ENCODE measurements at places on chromosomes 2 and 18.

- no peak for DNase-seq
Measured at GRCh38 chr2:50840341-50841124, 191.4 kb downstream of the NRXN1 start.

GRCh38 chr2:26678035-26678434 is 14.5 kb upstream of the KCNK3 start:
- no peak for DNase-seq

- DNase-seq, result no peak
Measured at GRCh38 chr18:48841381-48842258, 109.1 kb downstream of the SMAD7 start.

GRCh38 chr18:13658436-13659204 is 67.7 kb downstream of the FAM210A start:
- no peak for DNase-seq

- DNase-seq, result peak; percentile 94
Measured at GRCh38 chr2:231673348-231673770, 35.0 kb upstream of the PTMA start.

GRCh38 chr2:175188761-175189160 is 7.3 kb upstream of the ATP5MC3 start:
- DNase-seq, result no peak

GRCh38 chr2:18619091-18619490 is 29.7 kb upstream of the NT5C1B start:
- no peak for DNase-seq

GRCh38 chr2:145729993-145730770 is 1210.3 kb upstream of the ZEB2 start:
- no peak for DNase-seq

GRCh38 chr18:52553441-52553840 is 213.4 kb downstream of the DCC start:
- DNase-seq, result no peak

GRCh38 chr2:151315381-151315903 is 26.0 kb upstream of the NMI start:
- no peak for DNase-seq

- no peak for DNase-seq
Measured at GRCh38 chr2:61288070-61288841, 126.3 kb downstream of the C2orf74 start.

DNA sequence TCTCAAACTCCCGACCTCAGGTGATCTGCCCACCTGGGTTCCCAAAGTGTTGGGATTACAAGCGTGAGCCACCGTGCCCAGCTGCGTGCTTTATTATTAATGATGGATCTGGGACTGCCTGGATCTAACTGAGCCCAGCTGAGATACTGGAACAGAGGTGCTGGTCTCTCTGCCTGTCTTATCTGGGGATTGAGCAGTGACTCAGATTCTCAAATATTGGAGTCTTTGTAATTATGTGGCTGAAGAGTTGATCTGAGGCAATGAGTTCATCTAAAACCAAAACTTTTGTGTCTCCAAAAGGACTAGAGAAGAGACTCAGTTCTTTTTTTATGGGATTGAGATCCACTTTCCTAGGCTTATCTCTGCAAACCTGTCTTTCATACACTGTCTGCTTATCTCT is 16.3 kb downstream of the PLEKHB2 start:
- no peak for DNase-seq

DNA sequence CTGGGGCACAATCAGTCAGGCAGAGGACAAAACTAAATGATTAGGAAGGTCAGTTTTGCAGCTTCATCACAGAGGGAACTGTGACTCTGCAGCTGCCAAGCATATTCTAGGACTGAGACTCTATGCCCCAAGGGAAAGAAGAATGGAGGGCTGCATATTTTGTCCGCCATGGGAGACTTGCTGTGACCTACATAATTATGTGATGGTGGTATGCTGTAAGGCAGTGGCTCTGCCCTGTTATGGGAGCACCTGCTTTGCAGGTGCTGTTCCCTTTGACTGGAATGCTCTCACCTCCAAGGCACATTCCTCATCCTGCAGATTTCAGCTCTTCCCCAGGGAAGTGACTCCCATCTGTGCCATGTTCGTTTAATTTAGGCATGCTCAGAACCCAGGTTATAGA is 261.9 kb upstream of the EPHA4 start:
- DNase-seq, result no peak

- DNase-seq, result no peak
Measured at GRCh38 chr2:3639015-3639630, 18.9 kb upstream of the ALLC start.

DNA sequence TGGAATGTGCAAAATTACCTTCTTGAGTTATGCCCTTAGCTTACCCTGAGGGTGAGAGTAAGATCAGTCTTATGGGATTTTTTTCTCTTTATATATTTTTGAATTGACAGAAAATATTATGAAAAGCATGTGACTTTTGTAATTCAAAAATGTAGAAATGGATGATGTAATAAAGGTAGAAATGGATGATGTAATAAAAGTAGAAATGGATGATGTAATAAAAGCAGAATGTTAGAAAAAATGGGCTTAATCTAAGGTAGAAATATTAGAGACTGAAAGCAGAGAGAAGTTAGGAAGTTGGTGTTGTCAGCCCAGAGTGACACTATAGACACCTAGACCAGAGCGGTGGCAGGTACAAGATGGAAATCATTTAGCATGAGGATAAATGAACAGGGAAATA is 107.1 kb upstream of the THSD7B start:
- DNase-seq, result no peak

- DNase-seq, result peak; percentile 53
Measured at GRCh38 chr2:178449700-178450523, 1.1 kb downstream of the PRKRA start.

- no peak for DNase-seq
Measured at GRCh38 chr2:11168488-11168887, 13.2 kb downstream of the SLC66A3 start.

GRCh38 chr2:23069923-23070322 is 315.1 kb upstream of the KLHL29 start:
- DNase-seq, result no peak

DNA sequence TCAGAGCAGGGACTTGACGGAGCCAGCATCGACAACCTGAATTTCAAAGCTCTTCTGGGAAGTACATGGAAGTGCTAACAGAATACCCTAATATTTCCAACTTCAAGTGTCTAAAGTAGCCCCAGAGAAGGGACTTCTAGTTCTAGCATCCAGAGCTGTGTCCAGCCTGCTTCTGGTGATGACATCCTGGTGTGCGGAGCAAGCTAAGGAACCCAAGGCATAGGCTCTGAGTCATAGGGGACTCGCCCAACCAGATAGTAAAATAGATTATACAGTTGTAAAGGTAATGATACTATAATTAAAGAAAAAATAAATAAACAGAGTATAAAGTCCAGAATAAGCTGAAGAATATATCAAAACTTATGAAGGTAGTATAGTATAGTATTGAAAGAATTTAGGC is 108.1 kb upstream of the SERPINE2 start:
- DNase-seq, result no peak

DNA sequence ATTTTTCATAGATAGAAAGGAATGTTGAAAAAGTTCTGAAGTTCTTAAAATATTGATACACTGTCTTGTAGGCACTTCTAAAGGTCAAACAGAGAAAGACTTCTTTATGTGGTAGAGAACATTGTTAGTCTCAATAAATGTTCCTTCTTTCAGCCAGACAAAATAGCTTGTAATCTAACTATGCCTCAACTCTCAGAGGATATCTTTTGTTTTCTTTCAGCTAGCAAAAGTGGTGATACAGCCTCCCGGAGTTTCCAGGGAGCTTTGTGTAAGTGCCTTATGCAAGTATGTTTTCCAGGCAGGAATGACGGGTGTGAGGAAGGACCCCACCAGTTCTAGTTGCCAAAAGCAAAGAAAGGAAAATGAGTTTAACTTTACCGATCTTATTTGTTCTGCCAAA is 452.1 kb upstream of the ST6GAL2 start:
- DNase-seq, result no peak

DNA sequence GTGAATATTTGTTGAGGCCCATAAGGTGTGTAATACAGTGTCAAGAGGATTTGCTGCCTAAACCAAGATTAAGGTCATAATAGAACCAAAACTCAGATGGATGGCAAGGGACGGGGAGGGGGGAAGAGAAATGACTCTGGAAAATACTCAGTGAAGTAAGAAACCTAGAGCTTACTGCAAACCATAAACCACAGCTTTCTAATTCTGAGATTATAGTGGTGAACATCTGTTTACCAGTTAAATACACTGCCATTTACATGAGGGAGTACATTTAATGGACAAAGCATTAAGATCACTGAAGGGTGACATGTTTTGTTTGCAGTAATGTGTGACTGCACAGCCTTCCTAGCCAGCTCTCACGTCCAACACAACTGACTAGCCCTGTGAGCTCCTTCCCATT is 19.8 kb downstream of the EVX2 start:
- DNase-seq, result no peak

- DNase-seq, result no peak
Measured at GRCh38 chr2:175342085-175342484, 160.6 kb upstream of the ATP5MC3 start.

DNA sequence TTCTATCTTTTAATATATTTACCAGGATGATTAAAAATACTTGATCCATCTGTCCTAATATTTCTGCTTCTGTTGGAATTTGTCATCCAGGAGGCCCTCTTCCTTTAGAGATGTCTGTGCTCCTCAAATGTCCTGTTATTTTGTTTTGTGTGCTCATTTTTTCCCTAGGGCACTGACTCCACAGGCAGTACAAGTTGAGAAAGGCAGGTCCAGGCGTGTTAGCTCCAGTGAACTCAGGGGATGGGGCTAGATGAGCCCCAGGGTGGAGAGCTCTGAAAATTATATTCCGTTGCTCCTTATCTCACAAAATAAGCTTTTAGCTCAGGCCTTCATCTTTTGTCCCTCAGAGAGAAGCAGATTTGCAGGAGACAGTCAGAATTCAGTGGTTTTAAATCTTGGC is 105.7 kb downstream of the SLC4A3 start:
- no peak for DNase-seq

GRCh38 chr2:360124-360523 is 72.2 kb upstream of the ALKAL2 start:
- DNase-seq, result no peak

GRCh38 chr2:95046371-95047112 is 21.0 kb downstream of the MAL start:
- DNase-seq, result no peak

- peak; percentile 20 for DNase-seq
Measured at GRCh38 chr18:22711192-22711685, 221.9 kb upstream of the RBBP8 start.

- no peak for DNase-seq
Measured at GRCh38 chr2:134438371-134438770, 184.5 kb downstream of the MGAT5 start.

Data from thyroid gland (tissue), 4 donors.